ENCODE measurements at places on chromosomes 2 and 18.

DNA sequence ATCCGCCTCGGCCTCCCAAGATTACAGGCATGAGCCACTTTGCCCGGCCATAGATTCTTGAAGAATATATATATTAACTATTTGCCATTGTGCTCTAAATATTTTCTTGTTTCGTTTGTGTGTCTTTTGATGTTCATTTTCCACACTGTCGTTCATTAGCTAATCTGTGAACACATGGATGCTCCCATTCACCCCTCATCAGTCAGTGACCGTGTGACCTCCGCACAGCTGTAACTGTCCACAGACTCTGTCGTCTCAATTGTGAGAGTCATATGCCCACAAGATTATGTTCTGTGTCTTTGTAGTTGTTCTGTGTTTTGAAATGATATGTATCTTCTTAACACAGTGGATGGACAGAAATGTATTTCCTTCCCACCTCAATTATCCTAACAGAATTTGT, 29.6 kb downstream of the RAMP1 start:
- DNase-seq: no peak

GRCh38 chr2:121532347-121532766, 1.7 kb downstream of the RNU4ATAC start:
- no peak for DNase-seq

DNA sequence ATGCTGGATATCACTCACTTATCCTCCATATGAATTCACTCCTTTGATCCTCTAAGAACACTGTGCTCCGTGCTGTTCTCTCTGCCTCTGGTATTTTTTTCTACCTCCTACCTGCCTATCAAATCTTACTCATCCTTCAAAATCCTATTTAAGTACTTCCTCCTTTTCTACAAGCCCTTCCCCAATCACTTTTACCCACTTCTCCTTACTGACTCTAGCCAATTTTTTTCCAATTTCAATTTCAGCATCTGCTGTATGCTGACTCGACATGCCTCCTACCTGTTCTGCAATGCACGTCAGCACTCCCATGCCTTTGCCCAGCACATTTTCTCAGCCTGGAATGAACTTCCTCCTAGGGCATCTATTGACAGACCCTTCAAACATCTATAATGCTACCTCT, 37.3 kb upstream of the LNPK start:
- no peak for DNase-seq

- no peak for DNase-seq
Observed at GRCh38 chr2:141311430-141311829, 819.4 kb downstream of the LRP1B start.

DNA sequence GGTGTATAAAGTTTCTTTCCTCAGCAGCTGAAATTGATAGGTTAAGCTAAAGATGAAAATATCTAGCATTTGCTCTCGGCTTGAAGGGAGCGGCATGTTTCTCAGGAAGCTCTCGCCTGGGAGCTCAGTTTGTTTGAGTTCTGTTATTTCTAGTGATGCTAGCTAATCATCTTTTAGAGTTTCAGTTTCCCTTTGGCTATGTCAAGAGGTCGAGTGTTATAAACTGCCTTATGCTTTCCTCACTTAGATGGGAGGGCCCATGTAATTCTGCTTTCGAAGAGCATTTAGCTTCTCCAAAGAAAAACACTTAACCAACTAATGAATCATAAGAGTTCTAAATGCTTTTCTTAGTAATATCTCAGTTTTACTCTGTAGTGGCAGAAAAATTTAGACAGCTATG, 33.6 kb downstream of the PLCL1 start:
- no peak for DNase-seq

DNA sequence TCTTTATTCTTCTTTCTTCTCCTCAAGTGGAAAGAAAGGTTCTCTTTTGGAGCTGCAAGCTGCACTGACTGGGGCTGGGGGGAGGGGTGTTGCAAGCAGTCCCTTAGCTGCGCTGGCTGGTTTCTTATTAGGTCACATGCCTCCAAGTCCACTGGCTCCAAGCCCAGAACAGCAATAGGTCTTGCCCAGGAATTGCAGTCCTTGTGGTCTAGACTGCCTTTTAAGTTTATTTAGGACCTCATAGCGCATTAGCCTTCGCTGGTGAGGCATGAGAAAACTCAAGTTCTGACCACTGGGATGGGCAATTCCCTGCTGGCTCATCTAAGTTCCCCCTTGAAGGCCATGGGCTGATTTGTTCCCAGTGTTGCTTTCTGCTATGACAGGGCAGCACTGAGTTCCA, 138.6 kb upstream of the SCN7A start:
- DNase-seq: no peak

DNA sequence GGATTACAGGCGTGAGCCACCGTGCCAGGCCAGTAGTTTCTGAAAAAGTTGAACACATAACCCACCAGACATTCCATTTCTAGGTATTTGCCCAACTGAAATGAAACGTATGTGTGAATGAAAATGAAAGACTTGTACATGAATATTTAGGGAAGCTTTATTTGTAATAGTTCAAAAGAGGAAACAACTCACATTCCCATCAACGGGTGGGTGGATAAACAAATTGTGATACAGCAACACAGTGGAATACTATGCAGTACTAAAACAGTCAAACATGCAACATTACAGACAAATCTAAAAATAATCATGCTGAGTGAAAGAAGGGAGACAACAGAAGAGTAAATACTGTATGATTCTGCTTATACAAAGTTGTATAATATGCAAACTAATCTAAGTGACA, 46.8 kb downstream of the TMEM131 start:
- no peak for DNase-seq

DNA sequence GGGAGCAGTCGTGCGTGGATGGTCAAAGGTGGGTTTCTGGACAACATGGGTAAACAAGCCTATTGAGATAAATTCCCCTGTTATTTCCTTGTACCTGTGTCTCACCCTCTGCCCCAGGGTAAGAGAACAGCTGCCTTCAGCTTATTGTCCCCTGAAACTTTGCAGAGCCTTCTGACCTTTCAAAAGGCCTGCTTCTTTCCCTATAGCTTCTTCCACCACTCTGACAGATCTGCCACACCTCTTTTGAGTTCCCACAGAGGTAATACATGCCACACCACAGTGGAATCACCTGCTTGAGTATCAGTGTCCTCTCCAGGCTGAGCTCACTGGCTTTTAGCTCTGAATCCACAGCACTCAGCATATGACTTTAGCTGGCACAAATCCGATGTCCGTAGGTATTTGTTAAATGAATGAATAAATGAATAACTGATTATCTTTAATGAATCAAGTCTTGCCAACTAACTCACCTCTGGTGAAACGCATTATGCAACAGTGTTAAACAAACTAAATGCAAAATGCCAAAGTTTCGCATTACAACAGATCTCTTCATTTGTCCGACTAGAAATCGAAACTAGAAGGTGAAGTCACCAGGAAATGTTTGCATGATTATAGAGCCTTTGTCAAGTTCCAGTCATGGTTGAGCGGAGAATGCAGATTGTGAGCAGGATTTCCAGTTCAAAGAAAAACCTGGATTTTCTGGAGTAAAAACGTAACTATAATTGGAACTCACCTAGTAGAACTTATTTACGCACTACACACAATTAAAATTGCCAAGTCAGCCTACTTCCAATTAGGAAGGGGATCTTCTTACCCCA, 16.4 kb downstream of the DYNAP start:
- DNase-seq: no peak

GRCh38 chr2:239814116-239814860, 210.9 kb downstream of the NDUFA10 start:
- no peak for DNase-seq

DNA sequence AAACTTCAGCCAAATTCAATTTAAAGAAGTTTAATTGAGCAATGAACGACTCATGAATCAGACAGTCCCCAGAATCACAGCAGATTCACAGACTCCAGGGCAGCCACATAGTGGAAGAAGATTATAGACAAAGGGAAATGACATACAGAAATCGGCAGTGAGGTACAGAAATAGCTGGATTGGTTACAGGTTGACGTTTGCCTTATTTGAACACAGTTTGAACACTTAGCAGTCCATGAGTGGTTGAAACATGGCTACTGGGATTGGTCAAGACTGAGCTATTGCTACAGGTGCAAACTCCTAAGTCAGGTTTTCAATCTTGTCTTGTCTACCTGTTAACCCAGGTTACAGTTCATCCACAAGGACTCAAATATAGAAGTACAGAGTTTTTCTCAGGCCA, 169.6 kb downstream of the DLGAP1 start:
- DNase-seq: no peak

- DNase-seq: no peak
Observed at GRCh38 chr2:137888845-137889244, 75.4 kb upstream of the HNMT start.

GRCh38 chr18:23640052-23640451, 22.7 kb downstream of the ANKRD29 start:
- DNase-seq: no peak

DNA sequence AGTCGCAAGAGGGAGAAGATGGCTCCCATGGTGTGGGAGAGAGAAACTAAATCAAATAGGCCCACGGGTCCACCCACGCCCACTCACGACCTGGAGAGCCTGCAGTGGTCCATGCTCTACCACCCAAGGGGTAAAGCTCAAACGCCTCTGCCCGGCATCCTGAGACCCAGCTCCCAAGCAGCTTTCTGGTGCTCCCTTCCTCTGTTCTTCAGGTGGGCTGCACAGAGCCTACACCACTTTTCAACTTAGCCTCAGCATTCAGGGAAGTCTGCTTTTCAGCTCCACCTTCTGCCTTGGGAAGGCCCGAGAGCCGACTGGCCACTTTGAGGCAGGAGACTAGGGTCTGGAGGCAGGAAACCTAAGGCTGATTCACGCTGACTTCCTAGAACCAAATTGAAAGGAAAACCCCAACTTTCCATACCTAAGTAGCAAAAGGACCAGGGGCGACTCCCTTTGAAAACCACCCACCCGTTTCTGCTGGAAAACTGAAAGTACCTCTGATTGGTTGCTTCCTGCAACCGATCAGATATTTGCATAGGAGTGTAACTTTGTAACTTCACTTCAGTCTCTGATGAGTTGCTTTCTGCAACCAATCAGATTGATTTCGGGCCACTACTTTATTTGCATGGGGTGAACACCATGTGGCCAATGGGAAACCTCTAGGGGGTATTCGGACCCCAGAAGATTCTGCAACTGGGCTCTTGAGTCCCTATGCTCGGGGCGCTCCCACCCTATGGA, 26.8 kb upstream of the SPATA3 start:
- DNase-seq: no peak

DNA sequence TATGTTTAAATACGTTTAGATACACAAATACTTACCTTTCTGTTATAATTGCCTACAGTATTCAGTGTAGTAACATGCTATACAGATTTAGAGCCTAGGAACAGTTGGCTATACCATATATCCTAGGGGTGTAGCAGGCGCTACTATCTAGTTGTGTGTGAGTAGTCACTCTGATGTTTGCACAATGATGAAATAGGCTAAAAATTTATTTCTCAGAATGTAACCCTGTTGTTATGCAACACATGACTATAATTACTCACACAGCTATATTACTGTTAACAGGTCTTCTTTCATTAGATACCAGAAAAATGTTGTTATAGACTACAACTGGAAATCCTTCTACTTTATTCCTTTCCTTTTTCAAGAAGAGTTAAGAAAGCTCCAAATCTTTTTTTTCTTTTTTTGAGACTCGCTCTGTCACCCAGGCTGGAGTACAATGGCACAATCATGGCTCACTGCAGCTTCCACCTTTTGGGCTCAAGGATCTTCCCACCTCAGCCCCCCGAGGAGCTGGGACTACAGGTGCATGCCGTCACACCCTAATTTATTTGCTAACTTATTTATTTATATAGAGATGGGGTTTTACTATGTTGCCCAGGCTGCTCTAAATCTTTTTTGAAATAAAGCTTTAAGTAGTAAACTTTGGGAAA, 48.5 kb downstream of the C2orf74 start:
- DNase-seq: no peak

DNA sequence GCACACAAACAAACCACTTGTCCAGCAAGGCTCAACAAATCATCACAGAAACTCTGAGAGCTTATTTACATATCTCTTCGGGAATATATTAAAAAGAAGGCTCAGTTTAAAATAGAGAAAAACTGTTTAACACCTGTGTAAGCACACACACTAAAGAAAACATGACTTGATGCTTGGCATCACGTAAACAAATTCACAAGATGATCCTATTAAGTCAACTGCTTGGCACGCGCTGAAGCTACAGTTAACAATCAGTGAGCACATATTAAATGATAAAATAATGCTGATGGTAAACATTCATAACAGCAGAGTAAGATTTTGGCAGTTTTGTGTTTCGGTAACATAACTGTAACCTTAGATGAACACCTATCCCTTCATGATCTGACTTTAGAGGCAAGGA, 4.3 kb upstream of the HES6 start:
- DNase-seq: no peak

GRCh38 chr18:10006311-10006893, 92.6 kb downstream of the VAPA start:
- DNase-seq: no peak

- DNase-seq: no peak
Observed at GRCh38 chr18:49588971-49589370, 27.1 kb downstream of the LIPG start.

DNA sequence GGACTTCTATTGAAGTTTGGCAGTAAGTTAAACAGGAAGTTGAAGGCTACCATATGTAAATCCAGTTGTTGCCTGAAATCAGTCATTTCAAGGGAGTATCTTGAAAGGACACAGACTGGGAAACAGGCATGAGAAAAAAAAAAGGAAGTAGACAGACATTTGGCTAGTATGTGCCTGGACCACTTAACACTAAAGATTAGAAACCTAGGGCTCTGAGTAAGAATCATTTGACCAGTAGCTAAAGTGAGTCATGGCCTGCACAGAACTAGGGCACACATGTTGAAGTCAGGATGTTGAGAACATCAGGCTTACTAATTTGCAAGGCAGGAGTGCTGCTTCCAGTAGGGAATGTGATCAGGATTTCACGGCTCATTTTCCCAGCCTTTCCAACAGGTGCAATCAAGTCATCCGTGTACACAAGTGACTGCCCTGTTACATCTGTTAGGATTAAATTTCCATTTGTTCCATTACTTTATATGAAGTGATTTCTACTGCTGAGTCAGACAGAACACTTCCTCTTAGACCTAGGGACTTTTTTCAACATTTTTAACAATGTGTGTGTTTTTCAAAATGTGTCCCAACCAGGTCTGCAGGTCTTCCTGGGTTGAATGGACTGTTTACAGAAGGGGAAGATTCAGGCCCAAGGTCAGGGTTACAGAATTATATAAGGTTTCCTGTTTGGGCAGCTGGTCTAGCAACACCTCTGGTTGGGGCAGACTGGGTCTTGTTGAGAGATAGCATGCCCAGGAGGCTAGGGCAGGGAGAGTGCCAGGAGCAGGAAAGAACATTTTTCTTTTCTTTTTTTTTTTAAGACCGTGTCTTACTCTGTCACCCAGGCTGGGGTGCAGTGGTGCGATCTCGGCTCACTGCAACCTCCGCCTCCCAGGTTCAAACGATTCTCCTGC, 145.6 kb downstream of the TGIF1 start:
- peak; percentile 13 for DNase-seq

GRCh38 chr2:122056853-122057252, 301.4 kb downstream of the TSN start:
- DNase-seq: no peak

GRCh38 chr2:2941205-2941604, 436.4 kb downstream of the EIPR1 start:
- no peak for DNase-seq

- no peak for DNase-seq
Observed at GRCh38 chr2:110120171-110121051, 4.8 kb upstream of the MALL start.

- no peak for DNase-seq
Observed at GRCh38 chr2:28600181-28600580, 104.3 kb downstream of the PLB1 start.

Measured in activated CD4-positive, alpha-beta T cell treated with anti-CD3 and anti-CD28 coated beads, Interleukin-2, amount 50 U/mL, for 1 hour (primary cell).